ENCODE measurements at places on chromosomes 12 and 14.

GRCh38 chr14:78355109-78355508, 184.9 kb downstream of the NRXN3 start:
- DNase-seq, result no peak

DNA sequence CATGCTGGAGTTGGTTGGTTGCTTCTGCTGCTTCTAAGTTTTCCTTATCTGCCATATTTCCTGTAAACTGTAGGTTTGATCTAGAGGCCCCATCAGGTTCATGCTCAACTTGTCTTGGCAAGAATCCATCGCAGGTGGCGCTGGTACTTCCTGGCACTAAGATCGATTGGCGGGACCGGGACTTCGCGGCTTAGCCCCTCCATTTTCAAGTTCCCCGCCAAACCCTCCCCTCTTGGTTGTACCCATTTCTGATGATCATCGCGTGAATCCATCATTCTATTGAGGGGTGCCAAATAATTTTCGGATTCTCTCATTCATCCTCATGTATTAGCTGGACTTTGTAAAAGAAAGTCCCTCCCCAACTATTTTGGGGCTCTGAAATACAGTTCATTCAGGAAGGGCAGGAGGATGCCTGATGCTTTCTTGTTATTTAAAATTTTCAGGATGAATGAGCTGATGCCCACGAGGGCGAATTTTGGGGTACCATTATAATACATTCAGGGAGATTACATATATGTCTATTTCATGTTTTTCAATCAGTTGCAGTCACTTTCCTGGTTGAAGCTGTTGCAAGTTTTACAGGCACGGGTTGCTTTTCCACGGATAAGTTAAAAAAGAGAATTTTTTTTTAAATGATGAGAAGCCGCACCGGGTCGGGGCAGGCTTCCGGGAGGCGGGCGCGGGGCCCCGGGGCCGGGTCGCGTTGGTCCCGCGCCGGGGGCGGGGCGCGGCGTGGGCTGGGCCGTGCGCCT, 395 bp upstream of the BRI3BP start:
- peak; percentile 89 for DNase-seq

- DNase-seq, result no peak
Measured at GRCh38 chr12:45343269-45344051, 127.6 kb downstream of the ANO6 start.

- no peak for DNase-seq
Measured at GRCh38 chr14:25759920-25760655, 710.1 kb upstream of the STXBP6 start.

DNA sequence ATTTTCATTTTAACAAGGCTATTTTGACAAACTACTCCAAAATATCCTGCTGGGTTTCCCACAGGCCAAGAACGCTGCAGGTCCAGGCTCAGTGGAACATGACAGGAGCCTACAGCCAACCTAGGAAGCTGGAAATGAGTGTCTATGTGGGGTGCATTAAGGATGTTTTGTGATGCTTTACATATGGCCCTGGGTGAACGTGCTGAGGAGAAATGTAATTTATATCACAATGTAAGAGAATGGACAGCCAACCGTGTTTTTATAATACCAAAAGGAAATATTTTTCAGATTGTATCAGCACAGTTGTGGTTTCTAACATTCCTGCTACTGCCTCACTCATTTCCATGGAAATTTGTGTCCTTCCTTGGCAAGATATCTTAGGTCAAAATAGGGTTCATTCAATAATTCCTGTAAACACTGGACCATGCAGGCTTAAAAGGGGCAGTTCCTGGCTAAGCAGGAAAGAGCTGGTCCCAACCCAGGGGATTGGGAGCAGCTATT, 51.5 kb downstream of the ST8SIA1 start:
- DNase-seq, result no peak

GRCh38 chr12:53190108-53190729, 9.5 kb upstream of the CSAD start:
- peak; percentile 60 for DNase-seq

DNA sequence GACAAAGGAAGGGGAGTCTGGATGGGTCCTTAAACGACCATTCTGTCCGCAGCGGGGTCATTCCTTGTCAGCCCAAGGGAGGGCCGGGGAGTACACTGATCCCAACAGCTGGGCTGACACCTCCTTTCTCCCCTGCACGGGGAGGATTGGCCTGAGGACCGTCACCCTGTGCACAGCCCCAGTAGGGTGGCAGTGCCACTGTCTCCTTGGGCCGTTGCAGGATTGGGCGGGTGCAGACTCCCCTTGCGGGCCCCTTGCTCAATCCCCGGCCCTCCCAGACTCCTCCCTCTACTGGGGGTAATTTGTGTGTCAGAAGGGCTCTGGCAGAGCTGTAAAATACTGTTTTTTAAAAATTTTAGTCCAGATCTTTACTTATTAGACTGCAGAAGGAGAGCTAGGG, 12.6 kb upstream of the AMN start:
- DNase-seq, result no peak

GRCh38 chr12:111406474-111407376, 1.0 kb downstream of the SH2B3 start:
- peak; percentile 48 for DNase-seq

DNA sequence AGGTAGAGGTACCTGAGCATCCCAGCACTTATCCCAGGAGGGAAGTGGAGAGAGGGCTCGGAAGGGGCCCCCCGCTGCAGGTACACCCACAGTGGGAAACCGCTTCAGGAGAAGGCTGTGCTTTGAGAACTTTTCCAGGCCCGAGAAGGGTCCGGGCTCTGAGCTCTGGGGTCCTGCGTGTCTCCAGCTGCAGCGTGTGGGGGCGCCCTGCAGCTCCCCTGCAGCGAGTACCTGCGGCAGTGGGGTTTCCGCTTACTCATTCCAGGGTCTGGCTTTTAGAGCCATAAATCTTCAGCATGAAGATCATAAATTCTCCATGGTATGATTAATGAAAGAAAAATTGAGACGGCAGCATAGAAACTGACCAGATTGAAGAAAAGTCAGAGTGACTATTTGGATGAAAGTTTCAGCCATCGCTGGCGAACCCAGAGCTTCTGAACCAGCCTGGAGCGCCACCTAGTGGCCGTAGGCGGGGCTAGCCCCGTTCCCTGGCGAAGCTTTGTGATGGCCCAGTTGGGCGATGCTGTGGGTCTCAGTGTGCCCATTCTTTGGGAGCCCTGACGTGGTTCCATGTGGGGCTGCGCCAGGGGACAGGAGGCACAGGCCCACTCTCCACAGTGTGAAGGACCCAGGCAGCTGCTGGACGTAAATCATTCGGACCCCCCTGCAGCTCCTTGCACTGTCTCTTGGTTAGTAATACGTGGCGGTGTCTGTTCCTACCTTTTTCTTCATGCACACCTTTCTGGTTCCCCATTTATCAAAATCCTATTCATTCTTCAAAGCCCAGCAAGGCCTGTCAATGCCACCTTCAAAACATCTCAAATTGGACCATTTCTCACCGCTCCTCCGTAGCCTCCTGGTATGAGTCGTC, 198.2 kb downstream of the TSPAN9 start:
- DNase-seq, result peak; percentile 77

- DNase-seq, result peak; percentile 19
Measured at GRCh38 chr12:123741937-123742572, 20.0 kb upstream of the DNAH10 start.

- DNase-seq, result no peak
Measured at GRCh38 chr12:105418821-105419291, 88.4 kb downstream of the C12orf75 start.

DNA sequence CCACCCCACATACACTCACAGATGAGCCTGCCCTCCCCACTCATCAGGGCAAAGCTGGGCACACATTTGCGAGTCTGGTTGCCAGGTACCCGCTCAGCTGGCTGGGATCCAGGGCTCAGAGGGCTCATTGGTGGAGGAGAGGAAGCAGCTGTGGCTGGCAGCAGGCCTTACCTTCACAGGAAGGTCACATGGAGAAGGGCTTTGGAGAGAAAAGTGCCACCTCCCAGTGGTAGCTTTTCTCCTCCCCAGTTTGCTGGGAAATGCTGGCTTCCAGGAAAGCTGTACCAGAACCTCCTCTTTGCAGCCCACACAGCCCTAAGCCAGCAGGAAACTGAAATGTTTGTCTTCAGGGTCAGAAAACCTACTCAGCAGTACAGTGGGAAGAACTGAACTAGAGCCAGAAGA, 55.6 kb downstream of the LGMN start:
- DNase-seq, result peak; percentile 46

DNA sequence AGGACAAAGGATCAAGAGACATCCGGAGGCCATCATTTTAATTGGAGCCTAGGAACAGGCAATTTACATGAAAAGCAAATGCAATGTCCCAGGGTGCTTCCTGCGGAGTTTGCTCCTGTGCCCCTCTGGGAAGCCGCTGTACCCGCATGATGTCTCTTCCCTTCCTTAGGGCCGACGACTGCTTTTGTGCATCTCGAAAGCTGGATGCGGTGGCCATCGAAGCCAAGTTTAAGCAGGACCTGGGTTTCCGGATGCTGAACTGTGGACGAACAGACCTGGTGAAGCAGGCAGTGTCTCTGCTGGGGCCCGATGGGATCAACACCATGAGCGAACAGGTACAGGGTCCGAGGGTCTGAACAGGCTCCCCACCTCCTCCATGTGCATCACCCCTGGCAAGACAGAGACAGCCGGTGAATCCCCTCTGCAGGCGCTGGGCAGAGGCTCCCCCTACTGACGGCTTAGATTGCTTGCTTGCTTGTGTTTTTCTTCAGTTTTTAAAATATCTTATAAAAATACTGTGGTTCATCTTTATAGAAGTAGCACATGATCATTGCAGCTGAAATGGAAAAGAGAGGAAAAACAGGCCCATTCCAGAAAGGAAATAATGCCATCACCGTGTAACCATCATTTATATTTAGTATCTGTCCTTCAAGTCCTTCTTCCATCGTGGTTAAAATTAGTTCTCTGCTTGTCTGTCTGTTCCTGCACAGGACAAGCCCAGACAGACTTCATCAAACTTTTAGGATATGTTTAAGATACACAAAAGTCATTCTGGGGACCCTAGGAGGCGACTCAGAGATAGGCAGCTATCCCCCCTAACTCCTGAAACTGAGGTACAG, 75.4 kb upstream of the PWP1 start:
- DNase-seq, result peak; percentile 55

- no peak for DNase-seq
Measured at GRCh38 chr14:100085462-100085861, 20.2 kb downstream of the EVL start.

DNA sequence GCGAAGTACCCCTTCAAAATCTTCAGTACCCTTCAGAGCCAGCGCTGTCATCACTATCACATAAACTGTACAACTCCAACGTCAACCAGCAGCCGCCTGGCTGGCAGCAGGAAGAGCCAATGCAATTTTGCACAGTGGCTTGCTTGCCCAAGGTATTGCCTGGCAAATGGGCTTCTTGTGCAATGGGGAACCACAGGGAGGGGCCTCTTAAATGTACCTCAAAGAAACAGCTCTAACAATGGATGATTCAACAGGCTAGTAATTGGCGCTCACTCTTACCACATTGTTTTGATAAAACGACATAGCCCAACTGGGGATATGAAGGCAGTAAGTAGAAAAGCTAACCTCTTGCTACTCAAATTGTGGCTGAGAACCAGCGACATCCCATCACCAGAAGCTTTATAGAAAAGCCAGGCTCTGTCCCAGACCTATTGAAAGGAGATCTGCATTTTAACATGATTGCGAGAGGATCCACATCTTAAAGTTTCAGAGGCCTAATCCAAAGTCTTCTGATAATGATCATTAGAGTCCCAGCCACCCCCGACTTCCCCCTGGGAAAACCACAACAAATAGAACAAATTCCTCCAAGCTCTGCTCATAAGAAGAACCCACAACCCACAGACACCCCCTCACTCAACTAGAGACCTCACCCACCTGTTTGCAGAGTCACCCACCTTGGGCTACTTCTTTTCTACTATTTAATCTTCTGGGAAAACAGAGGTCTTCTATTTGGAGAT, 125.3 kb upstream of the HIF1A start:
- peak; percentile 80 for DNase-seq

DNA sequence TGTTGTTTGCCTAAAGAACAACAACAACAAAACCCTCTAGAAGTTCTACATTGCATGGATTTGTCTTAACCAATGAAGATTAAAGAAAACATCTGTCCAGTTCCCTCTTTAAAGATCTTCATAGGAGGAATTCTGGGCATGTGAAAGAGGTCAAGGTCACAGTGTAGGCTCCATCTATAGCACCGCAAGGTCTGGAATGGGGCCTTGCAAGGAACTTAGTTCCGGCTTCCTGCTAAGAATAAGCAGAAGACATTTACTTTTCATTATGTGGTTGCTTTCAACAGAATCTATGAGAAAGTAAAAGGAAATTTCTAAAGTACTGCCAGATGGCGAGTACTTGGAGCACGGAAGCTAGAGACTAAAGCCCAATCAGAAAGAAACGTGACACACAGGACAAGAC, 57.2 kb upstream of the GNPNAT1 start:
- no peak for DNase-seq

GRCh38 chr14:59481871-59482540, 2.2 kb downstream of the L3HYPDH start:
- no peak for DNase-seq

GRCh38 chr12:91675401-91675800, 470.2 kb downstream of the BTG1 start:
- no peak for DNase-seq

DNA sequence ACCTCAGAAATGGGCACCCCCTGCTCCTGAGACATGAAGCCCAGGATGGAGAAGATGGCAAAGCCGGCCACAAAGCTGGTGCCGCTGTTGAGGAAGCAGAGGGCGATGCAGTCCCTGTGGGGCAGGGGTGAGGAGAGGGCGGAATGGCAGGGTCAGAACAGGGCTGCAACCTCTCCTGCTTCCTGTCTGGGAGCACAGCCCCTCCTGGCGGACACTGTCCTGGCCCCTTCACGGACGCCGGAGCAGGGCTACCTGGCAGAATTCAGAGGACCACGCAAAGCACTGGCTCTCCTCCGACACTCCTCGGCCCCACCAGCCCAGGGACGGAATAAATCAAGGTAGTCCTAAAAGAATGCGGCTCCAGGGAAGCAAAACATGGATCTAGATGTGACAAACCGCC, 12.4 kb upstream of the SLC6A12 start:
- DNase-seq, result no peak

DNA sequence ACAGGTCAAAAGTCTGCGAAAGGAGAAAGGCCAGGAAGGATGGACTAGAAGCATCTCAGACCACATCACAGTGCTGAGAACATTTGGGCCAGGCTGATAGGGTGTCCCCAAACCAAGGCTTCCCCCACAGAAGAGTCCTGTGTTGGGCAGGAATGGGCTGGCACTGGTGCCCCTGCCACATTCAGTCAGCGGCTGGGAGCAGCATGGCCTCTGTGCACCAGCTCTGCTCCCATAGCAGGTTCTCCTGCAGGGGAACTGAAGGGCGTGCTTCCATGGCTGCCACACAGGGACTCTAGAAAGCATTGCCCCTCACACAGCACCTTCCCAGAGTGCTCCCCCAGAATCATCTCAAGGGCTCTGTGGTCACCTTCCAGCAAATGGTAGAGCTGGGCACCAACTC, 17.5 kb downstream of the EVL start:
- no peak for DNase-seq

Measured in hematopoietic multipotent progenitor cell treated with erythropoietin and hydrocortisone succinate and interleukin-3 and kit ligand, for 6 days (in vitro differentiated cells).